ENCODE measurements at places on chromosomes 3 and 15.

DNA sequence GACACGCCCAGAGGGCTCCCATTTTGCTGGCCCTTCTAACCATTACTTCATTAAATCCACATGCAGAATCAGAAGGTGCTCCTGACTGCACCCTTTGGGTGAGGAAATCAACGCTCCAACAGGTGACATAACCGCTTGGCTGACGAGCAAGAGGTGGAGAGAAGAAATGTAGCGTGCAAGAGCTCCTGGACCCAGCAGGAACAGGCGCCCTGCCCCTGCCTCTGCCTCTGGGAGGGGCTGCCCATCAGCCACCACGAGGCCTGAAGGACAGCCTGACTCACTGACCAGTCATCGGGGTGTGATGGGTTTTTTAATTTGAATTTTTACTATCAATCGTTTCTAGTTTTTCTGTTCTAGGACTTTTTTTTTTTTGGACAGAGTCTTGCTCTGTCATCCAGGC lies 218.2 kb downstream of the ADAMTS17 start:
- DNase-seq = no peak

DNA sequence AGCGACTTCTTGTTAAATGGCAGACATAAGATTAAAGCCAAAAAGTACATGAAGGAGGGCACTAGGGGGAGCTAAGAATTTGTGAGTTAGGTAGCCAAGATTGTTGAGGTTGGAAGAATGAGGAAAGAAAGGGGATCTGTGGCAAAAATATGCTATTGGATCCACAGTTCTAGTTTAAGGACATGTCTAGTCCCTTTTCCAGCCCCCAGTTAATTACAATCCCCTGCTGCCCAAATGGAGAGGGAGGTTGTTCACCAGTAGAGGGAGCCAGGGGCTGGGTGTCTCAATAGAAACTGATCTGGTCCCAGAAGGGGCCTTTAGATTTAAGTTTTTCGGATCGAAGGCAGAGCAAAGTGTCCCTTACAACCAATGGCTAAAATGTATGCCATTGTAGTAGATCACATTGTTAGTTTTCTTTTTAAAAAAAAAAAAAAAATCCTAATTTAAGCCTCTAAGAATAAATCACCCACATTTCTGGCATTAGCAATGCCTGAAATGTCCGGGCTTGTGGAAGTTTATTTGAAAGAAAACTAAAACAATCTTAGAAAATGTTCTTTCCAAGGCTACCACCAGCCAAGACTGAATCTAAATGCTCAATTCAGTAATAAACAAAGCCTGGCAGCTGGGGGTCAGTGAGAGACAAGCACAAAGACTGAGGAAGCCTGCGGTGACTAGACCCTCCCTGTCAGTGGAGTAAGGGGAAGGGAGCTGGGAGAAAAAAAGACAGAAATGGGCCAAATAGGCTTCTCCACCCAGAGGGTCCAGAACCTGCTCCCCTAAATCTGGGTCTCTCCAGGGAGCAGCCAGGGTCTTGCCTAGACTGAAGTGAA lies 7.1 kb downstream of the COL8A1 start:
- no peak for DNase-seq

- DNase-seq = no peak
These were observed 32.0 kb upstream of the PPP4R2 start for GRCh38 chr3:72964633-72965032.

GRCh38 chr15:94441760-94442159 lies 210.4 kb downstream of the MCTP2 start:
- no peak for DNase-seq

DNA sequence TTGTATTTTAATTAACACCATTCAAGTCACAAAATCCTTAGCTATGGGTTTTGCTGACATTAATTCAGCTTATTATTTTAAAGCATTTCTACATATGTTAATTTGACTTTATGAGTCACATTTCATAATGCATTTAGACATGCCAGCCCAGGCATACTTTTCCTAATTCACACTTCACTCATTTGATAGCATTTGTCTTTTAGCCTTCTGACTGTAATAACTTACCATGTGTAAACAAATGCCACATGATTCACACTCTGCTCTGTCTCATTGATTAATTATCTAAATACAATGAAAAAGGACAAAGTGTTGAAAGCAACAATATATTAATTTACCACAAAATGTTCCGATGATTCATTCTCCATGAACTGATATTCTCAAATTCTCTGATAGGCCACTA lies 927.8 kb upstream of the EPHA6 start:
- DNase-seq = no peak

DNA sequence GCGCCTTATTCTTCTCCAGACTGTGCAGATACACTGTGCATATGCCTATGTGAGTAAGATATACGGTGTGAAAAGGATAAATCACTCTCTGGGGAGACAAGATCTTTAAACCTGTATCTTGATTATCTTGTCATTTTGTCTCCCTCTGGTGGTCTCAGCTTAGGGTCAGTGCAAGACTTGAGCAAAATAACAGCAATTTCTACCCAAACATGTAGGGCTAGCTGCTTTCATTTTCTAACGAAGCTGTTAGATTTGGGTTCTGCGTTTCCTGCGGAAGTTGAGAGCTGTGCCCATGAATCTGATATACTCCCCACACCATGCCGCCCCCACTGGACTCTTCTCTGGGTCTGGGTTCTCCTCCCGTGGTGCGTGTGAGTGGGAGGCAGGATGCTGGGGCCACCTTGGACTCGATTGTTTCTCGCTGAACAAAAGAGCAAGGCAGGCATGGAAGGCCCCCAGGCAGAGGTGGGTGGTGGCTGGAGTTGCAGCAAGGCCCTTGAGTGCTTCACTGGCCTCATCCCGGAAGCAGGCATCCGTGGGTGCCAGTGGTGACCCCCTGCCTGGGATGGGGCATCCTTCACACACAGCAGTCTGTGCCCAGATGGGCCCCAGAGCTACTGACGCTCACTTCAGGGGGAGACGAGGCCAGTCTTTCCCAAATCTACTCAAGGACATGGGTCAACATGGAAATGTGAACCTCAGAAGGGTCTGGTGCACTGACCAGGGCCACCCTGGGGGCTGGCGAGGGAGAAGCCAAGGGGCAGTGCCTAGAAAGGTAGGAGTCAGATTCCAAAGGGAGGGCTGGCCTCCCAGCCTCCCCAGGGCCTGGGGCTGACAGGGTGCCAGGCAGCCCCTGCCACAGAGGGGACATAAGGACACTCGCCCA lies 179.6 kb downstream of the NSMCE3 start:
- peak; percentile 16 for DNase-seq

DNA sequence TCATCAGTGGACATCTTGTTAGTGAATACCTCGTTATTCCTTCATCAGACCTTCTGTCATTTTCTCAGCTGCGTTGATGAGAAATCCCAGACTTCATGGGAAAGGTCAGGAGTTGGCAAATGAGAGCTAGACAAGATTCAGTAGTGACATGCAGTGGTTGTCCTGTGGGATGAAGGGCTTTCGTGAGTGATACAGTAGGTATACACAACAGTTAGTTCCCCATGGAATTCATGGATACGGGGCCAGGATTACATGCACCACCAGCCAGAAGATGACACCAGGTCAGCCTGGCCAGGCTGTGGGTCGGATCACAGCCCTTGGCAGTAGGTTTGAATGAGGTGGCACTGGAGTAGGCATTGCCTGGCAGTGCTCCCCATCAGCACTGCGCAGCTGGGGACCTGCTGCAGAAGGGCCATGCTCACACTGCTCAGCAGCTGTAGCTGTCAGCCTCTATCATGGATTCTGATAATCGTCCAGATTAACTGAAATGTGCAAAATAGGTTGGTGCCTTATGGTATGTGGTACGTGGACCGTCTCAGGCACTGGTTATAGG lies 150.1 kb downstream of the SLCO3A1 start:
- no peak for DNase-seq

- DNase-seq = no peak
These were observed 49.3 kb downstream of the HHLA2 start for GRCh38 chr3:108345492-108346205.

GRCh38 chr3:9167222-9167621 lies 82.2 kb downstream of the SRGAP3 start:
- DNase-seq = no peak

- no peak for DNase-seq
These were observed 27.7 kb downstream of the SRPRB start for GRCh38 chr3:133833267-133833666.

DNA sequence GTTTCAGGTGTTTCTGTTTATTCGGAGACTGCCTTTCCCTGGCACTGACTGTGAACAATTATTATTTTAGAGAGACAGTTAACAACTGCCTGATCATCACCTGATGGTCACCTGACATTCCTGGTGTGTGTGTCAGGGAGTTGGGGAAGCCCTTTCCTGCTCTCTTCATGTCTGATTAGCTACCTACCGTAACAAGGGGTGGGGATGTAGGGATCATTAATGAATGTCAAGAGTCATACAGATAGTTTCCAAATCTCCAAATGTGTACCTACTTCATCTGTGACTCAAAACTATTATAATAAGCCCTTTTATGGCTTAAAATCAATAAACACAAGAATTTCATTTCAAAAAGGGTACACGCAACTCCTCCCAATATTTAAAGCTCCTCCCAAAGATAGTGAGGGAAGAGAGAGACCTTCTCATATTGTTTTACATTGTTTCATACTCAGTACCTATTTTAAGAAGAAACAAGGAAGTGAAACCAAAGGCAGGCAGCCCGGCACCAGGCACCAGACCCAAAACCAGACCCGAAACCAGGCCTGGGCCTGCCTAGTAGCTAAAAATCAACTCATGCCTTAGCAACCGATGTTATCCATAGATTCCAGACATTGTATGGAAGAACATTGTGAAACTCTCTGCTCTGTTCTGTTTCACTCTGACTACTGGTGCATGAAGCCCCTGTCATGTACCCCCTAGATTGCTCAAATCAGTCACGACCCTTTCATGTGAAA lies 844.9 kb upstream of the ALCAM start:
- no peak for DNase-seq

GRCh38 chr3:157127831-157128767 lies 31.8 kb downstream of the CCNL1 start:
- peak; percentile 77 for DNase-seq

- DNase-seq = no peak
These were observed 250.8 kb downstream of the XXYLT1 start for GRCh38 chr3:195020185-195020584.

DNA sequence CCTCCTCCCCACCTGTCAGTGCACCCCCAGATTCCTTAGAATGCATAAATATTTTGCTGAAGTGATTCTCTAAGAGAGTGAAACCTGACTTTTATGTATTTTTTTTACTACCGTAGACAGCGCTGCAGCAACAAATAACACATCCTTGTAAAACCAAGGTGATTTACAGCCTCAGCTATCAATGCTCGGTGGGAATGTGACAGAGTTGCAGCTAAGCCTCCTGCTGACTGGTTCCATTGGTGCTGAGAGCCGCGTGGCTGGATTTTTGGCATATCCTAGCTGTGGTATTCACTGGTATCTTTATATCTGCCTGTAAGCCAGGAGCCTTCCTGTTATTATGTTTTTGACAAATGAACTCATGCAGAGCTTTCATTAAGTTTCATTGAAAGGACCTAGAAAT lies 11.0 kb downstream of the FGD5 start:
- no peak for DNase-seq

- DNase-seq = no peak
These were observed 562.3 kb downstream of the PDCD6IP start for GRCh38 chr3:34360713-34361112.

GRCh38 chr3:192727032-192727847 lies at the start of gene FGF12:
TSS of gene FGF12 (minus strand) at chr3:192727541.
- no peak for DNase-seq

- no peak for DNase-seq
These were observed 18.4 kb downstream of the MEF2A start for GRCh38 chr15:99584081-99584600.

GRCh38 chr3:53175613-53176540 lies 14.9 kb downstream of the PRKCD start:
- no peak for DNase-seq

GRCh38 chr3:139814646-139815045 lies 120.3 kb upstream of the CLSTN2 start:
- no peak for DNase-seq

DNA sequence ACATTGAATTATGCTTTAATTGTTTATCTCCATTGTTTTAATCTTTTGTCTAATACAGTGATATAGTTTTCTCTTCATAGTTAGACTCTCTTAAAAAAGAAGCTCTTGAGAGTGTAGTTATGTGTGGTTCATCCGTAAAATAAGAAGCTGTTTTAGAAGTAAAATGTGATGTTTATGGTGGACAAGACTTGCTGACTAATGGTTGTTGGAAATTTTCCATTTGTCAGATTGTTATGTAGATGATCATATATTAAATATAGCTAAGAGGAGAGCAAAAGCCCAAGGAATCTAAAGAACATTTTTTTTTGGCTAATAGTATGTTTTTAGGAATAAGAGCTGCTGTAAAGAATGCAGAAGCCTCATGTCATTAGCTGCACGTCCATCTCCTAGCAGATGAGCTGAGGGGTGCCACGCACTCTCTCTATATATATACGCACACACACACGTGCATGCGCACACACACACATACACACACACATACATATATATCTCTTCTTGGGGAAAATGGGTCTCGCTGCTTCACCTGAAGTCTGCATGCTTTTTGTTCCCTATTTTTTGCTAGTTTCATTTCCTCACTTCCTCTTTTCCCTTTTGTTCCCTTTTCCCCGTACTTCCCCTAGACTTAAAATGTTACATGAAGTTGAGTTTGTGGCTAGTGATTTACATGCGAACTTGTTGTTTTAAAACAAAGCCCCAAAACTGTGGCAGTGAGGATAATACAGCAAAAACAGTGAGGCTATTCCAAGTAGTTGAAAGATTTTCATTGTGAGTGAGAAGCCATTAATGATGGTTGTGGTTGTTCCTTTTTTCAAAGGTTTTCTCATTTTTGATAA lies 107.8 kb downstream of the MBNL1 start:
- peak; percentile 71 for DNase-seq

GRCh38 chr3:73548436-73548835 lies 76.3 kb downstream of the PDZRN3 start:
- DNase-seq = no peak

- DNase-seq = no peak
These were observed 2.6 kb downstream of the TNIK start for GRCh38 chr3:171457607-171458061.

- DNase-seq = peak; percentile 76
These were observed 19.9 kb downstream of the NDUFB4 start for GRCh38 chr3:120615847-120616609.

DNA sequence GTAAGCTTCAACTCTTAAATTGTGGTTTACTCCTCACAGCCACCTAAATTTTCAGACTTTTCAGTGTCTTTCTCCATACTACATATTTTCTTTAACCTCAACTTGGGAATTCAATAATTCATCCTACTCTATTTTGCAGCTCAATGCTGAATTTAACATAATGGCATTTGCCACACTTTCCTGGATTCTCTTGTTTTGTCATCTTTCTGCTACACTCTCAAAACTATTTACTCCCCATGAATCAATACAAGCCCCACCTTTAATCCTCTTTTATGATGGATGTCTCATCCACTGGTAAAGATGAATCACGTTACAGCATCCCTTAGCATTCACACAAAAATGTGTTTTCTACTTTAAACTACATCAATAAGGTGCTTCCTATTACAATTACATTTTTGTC lies 19.6 kb upstream of the CHMP2B start:
- DNase-seq = no peak

All from tibial artery (tissue), 4 donors.